ENCODE measurements at places on chromosomes 1 and 21.

- no peak for DNase-seq
These were observed 41.7 kb downstream of the PTGFRN start for GRCh38 chr1:116951200-116951935.

GRCh38 chr1:56811331-56811730 is 7.9 kb downstream of the FYB2 start:
- no peak for DNase-seq

- DNase-seq: peak; percentile 80
These were observed 103.5 kb upstream of the ZBTB40 start for GRCh38 chr1:22347854-22348760.

GRCh38 chr1:93827128-93827527 is 51.9 kb downstream of the DNTTIP2 start:
- DNase-seq: no peak

All from NCI-H510A treated with DMSO at 0.1 percent for 48 hours (cell line).